ENCODE measurements at places on chromosomes 13 and 19.
A peak's percentile ranks its signal among the peaks of the same experiment; 100 is the strongest.

DNA sequence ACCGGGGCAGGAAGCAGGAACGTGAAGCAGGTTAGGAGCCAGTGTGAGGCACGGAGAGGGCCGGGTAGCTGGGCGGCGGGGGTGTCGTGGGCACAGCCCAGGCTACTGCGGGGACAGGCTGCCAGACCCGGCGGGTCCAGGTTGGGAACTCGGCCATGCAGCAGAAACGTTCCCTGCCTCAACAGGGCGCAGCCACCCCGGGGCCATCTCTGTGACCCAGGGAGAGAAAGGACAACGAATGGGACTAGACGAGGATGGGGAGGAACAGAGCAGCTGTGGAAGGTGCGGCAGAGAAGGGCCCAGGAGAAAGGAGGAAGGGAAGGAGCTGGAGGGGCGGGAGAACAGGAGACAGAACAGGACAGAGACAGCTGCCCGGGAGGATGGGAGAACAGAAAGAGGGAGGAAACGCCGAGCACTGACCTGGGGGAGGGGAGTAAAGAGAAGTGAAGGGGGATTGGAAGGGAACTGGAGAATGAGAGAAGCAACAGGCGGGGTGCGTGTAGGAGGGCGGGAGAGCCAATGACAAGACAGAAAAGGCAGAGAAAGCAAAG lies 12.9 kb upstream of the GARIN5A start:
- DNase-seq = peak; percentile 59

DNA sequence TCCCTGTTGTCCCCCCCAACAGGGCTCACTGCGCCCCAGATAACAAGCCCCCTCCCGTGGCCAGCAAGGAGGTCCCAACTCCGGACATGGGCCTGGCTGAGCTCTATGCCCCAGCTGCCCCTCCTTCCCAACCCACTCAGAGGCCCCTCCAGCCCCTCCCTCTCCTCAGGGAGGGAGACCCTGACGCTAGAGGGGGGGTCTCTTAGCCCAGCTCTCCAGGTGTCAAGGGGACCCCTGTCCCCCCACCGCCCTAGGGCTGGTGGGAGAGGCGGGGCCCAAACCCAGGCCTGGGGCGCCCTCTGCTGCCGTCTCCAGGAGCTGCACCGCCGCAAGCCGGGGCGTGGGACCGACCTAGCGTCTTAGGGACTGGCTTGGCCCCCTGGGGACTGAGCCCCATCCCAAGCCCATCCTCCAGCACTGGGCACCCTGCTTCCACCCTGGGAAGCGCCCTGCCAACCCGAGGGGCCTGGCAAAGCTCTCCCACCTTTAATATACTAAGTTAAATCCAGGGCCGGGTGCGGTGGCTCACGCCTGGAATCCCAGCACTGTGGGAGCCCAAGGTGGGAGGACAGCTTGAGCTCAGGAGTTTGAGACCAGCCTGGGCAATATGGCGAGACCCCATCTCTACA lies 1.4 kb downstream of the GRIN3B start:
- DNase-seq = peak; percentile 74

- DNase-seq = peak; percentile 40
Observed at GRCh38 chr13:63910511-63910910, 2494.9 kb upstream of the PCDH20 start.

- DNase-seq = no peak
Observed at GRCh38 chr13:64186071-64186470, 2770.4 kb upstream of the PCDH20 start.

- no peak for DNase-seq
Observed at GRCh38 chr13:106683179-106683578, 115.2 kb upstream of the ARGLU1 start.

DNA sequence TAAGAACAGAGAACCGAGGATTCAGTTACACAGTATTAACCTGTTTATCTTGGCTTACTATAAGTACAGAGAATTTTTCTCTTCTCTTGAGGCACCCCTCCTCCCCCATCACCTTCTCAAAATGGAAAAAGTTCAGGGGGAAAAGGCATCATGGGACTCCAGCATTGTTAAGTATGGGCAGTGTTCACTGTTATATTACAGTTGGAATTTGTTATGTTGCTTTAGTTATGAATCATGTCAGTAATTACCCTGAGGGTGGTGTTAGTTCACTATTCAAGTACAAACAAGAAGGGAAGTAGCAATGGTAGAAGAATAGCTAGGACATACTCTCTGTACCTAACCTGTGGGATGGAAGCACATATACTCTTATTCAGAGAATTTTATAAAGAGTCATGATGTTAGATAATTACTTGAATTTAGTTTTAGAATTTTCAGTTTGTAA lies 12.0 kb downstream of the LPAR6 start:
- no peak for DNase-seq

DNA sequence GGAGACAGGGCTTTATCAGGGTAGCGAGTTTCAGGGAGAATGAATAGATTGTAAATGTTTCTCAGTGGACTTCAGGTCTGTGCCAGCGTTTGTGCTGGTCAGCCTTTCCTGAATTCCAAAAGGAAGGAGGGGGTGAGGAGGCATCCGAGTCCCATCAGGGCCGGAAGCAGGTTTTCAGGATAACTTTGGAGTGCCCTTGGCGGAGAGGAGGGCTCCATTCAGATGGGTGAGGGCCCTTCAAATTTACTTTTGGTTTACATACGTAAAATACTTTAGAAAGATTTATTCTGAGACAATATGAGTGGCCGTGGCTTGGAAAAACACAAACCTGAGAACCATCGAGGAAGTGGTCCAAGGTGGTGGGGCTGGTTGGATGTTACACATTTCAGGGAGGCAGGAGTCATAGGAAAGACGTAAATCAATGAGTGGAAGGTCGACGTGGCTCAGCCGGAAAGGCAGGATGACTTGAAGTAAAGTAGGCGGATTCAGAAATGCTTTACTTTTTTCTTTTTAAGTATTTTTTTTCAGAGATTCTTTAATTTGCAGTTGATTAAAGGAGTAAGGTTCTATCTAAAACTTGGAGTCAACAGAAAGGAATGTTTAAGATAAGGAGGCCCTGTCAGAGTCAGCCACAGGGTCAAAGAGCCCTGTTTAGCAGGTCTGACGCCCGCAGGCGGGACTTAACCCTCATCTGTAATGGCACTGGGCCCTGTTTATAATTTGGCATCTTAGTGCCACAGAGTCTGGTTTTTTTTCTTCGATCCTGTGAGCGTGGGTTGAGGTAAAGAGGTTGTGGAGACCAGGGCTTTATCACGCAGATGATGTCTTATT lies 32.8 kb downstream of the ATP11A start:
- no peak for DNase-seq

DNA sequence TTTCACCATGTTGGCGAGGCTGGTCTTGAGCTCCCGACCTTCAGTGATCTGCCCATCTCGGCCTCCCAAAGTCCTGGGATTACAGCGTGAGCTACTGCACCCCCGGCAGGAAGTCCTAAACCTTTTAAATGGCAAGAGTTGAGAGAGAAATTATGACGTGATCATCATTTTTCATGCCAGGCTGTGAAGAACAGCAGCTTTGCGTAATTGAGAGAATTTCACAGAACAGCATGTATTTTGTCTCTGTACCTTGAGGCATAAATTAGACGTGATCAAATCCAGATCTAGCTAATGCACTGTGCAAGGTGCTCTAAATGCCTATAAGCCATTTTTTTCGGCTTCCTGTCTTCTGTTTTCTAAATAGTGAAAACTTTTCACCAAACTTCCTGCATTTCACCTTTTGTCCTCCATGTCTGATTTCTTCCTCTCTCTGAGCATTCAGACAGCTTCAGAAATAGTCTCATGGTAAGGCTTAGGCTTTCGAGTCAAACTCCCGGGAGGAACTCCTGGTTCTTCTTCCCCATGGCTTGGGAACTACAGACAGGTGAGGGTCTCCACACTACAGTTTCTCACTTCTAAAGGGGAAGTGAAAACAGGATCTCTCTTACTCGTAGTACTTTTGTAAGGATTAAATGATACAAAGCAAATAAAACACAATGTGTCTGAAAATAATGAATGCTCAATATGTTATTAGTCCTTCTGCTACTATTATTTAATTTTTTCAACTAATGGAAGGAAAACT lies 51.0 kb downstream of the WDFY2 start:
- no peak for DNase-seq

DNA sequence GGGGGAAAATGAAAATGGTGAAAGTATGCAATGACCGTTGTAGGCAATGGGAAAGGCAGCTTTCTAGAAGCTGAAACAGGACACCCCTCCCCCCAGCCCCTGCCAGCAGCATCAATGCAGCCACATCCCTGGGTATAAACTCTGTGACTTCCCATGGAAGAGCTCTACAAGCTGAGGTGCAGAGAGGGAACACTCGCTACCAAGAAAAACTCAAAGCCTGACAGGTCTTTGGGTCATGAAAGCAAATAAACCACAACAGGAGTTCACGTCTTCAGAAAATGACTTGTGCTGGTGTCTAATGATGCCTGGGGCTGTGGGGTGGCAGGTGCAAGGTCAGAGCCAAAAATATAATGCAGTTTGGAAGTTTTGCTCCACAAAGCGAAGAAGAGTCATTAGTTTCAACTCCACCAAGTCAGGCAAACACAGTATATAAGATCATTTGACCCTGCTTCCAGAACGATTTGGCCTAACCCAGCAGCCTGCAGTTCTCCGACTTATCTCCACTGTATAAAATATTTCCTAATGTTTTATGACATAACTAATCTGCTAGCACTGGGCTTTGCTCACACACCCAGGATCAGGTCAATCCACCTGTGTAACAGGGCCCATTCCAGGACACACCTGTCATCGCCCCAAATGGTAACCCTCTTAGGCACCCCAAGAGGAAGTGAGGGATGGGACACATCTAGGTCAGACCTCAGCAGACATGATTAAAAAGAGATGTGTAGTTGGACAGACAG lies 102.1 kb downstream of the IRS2 start:
- no peak for DNase-seq

GRCh38 chr13:50055454-50055853 lies 40.2 kb downstream of the KCNRG start:
- no peak for DNase-seq

- DNase-seq = no peak
Observed at GRCh38 chr19:37537391-37537947, 30.7 kb downstream of the ZNF793 start.

GRCh38 chr19:4115050-4115817 lies 8.7 kb downstream of the MAP2K2 start:
- DNase-seq = no peak

- no peak for DNase-seq
Observed at GRCh38 chr13:109301726-109302125, 484.7 kb downstream of the IRS2 start.

GRCh38 chr19:50050406-50051227 lies 24.8 kb downstream of the ZNF473 start:
- no peak for DNase-seq

GRCh38 chr13:110447058-110447511 lies 114.4 kb downstream of the RAB20 start:
- DNase-seq = no peak

- DNase-seq = no peak
Observed at GRCh38 chr13:110716247-110716515, 2.7 kb downstream of the ING1 start.

- DNase-seq = no peak
Observed at GRCh38 chr19:38420935-38421334, 5.1 kb downstream of the RASGRP4 start.

DNA sequence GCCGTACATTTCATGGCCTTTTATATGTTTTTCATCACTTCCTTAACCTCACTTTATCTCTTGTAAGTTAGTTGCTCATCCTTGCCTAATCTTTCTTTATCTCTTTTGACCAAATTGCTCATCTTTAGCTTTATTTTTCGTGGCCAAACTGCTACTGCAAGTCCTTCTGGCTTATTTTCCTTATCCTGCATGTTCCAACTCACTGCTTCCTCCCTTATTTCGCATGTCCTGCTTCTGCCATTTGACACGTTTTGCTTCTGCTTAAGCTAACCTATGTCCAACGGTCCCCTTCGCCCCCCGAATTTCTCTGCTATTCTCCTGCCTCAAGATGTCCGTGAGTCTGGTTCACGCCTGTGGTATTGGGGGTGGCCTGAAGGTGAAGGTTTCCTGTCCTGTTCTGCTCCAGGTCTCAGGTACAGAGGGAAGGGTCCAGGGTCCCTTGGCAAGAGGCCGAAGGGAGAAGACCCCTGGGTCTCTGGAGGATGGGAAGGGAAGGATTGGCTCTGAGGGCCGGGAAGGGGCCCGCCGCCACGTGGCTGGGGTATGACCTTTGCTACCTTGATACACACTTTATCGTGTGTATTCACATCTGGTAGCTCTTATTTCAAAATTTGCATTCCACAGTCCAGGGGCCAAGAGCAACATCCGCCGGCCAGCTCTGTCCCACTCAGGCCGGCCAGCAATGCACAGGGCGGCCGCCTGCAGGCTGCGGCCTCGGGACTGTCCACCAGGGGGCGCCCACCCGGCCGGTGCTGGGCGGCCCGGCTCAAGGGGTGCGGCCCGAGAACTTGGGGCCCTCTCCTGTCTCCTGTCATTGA lies 2.9 kb upstream of the C19orf85 start:
- peak; percentile 67 for DNase-seq

- no peak for DNase-seq
Observed at GRCh38 chr19:29620931-29621351, 14.9 kb downstream of the POP4 start.

GRCh38 chr13:84479656-84480055 lies 597.4 kb upstream of the SLITRK1 start:
- DNase-seq = no peak

GRCh38 chr19:55113570-55114039 lies 3.8 kb downstream of the PPP1R12C start:
- DNase-seq = peak; percentile 86

DNA sequence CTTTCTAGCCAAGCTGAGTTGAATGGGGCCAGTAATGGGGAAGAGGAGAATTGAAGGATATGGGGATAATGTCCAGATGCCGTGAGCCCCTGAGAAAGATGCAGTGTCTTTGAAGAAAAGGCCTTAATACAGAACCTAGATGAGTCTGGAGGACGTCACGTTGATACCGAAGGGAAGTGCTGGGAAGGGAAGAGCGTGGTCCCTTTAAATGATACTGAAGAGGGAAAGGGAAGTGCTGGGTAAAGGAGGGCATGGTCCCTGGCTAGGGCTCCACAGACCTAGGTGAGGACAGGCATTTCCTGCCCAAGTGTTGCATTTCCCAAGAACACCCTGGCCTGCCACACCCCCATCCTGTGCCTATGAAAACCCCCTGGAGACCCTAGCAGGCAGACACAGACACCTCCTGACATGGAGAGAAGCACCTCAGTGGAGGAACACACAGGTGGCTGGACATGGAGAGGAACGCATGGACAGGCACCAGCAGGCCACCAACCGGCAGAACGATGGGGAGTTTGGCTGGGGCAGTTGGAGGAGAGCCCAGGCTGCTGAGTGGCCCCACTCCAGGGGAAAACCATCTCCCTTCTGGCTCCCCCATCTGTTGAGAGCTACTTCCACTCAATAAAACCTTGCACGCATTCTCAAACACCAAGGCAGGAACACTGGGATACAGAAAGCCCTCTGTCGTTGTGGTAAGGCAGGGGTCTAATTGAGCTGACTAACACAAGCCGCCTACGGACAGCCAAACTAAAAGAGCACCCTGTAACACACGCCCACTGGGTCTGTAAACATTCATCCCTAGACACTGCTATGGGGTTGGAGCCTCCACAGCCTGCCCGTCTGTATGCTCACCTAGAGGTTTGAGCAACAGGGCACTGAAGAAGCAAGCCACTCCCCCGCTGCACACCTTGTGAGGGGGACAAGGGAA lies 34.9 kb upstream of the POMP start:
- no peak for DNase-seq

- no peak for DNase-seq
Observed at GRCh38 chr13:36639610-36640009, 34.2 kb upstream of the SERTM1 start.

GRCh38 chr13:90773681-90774080 lies 573.8 kb upstream of the MIR17HG start:
- DNase-seq = no peak

All from H9 (cell line).